ENCODE measurements at places on chromosomes 7 and 10.
A peak's percentile ranks its signal among the peaks of the same experiment; 100 is the strongest.

DNA sequence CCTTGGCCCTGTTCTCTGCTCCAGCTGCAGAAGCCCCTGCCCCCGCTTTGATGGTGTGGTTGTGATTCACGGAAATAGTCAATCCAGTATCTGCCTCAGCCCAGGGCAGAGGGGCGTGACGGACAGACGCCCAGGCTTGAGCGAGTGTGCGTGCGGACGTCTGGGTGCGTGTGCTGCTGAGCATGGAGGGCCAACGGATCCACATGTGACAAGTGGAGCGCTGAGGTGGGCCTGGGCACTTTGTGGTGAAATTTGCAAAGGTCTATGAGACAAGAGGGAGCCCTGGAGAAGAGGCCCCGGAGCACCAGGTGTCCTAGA lies 94.4 kb downstream of the WDR37 start:
- no peak for DNase-seq

- no peak for DNase-seq
Measured at GRCh38 chr7:6218329-6218728, 54.1 kb downstream of the CYTH3 start.

DNA sequence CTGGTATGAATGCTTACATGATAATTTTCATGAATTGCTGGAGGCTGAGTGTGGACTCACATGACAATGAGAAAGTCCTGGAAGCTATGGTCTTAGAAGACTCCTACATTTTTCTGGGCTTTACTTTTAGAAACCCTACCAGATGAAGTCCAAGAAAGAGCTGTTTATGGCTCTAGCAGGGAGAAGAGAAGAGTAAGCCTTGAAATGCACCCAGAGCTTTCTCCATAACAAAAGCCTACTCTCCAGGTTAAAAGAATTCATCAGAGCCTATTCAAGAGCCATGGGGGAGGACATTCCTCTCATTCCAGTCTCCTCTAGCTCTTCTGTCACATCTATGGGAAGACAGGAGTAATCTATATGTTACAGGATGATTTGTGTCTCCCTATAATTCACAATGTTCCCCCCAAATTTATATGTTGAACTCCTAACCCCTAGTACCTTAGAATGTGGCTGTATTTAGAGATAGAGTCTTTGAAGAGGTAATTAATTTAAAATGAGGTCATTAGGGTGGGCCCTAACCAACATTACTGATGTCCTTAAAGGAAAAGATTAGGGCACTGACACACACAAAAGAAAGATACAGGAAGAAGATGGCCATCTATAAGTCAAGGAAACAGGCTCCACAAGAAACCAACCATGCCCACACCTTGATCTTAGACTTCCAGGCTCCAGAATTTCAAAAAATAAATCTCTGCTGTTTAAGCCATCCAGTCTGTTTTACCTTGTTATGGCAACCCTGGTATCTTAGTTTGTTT lies 193.8 kb upstream of the PTER start:
- no peak for DNase-seq

GRCh38 chr7:104156842-104157277 lies 51.0 kb downstream of the ORC5 start:
- peak; percentile 80 for DNase-seq

- no peak for DNase-seq
Measured at GRCh38 chr7:155972651-155973390, 160.6 kb upstream of the SHH start.

DNA sequence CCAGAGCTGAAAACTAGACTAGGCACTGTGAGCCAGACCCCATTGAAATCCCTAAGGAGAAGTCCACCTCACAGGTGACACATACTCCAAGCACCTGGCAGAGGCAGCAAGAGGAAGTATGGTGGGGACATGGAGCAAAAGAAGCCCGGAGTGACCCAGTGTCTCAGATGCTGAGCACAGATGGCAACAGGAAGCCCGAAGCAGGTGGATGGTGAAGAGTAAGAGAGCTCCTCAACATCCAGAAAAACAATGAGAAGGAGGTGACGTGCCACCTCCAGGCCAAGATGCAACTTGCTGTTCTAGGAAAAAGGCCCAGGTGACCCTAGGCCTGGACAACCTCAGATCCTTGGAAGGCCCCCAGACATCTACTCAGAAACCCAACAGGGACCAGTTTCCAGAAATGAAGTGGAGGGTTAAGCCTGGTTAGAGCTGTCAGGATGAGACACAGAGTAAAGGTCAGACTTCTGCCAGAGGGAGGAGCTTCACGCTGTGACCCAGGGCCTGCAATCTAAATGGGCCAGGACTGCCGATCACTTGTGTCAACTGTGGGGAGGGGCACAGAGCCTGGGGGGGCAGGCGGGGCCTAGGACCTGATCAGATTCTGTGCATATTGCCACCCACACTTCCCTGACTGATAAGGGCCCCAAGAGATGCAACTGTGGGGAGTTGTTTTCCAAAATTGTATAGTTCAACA lies 2.4 kb upstream of the COBL start:
- DNase-seq = peak; percentile 53

- no peak for DNase-seq
Measured at GRCh38 chr7:27532314-27532713, 130.4 kb downstream of the HIBADH start.

GRCh38 chr10:90041585-90041984 lies 340.2 kb downstream of the KIF20B start:
- DNase-seq = no peak

- DNase-seq = no peak
Measured at GRCh38 chr10:7188456-7189050, 222.3 kb downstream of the SFMBT2 start.

DNA sequence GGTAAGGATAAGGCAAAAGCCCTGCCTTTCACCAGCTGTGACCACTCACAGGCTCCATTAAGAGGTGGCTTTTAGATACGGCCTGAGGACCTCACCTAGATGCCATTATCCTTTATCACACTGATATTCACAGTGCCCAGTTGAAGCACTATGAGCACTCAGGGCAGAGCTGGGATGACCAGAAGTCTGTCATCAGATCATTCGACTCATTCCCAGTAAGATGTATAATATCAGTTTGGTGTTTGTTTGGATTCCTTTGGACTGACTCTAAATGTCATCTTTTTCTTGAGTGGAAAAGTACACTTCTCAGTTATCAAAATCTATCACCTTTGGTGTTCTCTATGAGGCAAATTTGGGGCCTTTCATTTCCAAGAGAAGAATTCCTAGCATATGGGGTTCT lies 18.7 kb downstream of the CCDC136 start:
- DNase-seq = no peak

DNA sequence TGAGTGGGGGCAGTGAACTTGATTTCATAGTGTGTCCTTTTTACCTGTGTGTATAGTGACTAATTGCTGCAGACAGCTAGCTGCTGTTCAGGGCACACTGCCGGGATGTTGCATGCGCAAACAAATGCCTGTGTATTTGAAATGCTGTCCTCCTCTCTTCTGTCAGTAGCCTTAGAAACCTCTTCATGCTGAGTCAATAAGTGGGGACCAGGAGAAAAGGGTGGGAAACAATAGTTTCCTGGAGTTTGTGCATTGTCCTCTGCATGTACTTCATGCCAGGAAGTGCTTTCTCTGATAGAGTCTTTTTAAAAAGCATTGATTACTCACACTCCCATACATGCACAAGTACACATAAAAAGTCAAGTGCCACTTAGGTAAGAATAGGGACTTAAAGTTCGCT lies 1183.7 kb upstream of the CELF2 start:
- DNase-seq = no peak
